MCF 10A (cell line): ENCODE measurements at places on chromosomes 7 and 10. TPM values are rescaled to one million over a fixed set of nuclear protein-coding genes. Genes with fewer than 3 reads are reported as not detected.

Gene LYZL2
- not detected in 2 replicates for total RNA-seq

Gene PLAC9
- total RNA-seq = 0.93 and 1.0 TPM in 2 replicates

Gene TECPR1
- 15.4 and 21.1 TPM in 2 replicates for total RNA-seq

- DNase-seq = no peak
Measured at GRCh38 chr10:79143879-79144278, 75.1 kb downstream of the ZMIZ1 start.

Gene TRPV6
- 0.30 and 0.44 TPM in 2 replicates for total RNA-seq

- DNase-seq = no peak
Measured at GRCh38 chr7:132149436-132150304, 426.6 kb downstream of the PLXNA4 start.

- DNase-seq = no peak
Measured at GRCh38 chr10:65798133-65798532, 1127.7 kb upstream of the LRRTM3 start.

GRCh38 chr10:78860260-78860914 is 208.4 kb upstream of the ZMIZ1 start:
- no peak for DNase-seq

Gene FAM241B
- total RNA-seq = 7.5 and 11.0 TPM in 2 replicates

- DNase-seq = no peak
Measured at GRCh38 chr10:89171996-89172395, 35.1 kb downstream of the CH25H start.

DNA sequence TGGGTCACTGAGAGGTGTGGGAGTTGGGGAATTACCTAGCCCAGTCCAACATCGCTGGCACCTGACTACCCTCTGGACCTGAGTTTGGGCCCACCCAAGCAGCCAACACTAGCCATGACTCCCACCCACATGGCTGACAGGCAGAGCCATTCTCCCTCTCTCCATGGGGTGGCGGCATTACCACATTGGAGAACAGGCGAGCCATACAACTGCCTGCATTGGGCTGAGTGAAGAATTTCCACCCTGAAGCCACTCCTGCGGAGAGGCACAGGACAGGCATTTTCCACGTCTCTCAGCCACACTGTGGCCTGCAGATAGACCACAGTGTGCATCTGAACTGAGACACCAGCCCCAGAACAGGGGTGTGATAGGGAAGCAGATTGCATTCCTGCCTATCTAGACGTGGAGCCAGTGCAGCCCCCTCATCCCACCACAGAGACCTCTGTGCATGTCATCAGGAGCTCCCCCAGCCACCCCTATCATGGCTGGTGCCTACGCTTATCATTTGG is 58.2 kb upstream of the ANTXRL start:
- peak; percentile 81 for DNase-seq

DNA sequence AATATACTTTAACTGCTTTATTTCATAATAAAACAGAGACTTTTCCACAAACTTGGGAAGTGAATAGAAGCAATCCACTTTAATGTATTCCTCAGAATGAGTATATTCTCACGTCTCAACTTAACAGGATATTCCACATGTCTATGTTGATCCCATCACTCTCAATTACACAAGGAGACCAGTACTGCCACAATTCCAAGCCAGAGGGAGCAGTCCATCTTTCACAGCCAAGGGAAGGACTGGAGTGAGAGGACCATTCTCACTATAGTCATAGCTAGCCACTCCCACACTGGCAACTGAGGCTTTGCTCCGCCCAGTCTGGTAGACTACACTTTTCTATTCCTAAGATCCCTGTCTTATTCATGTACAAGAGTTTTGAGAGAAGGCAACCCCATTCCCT is 553.9 kb downstream of the CNTNAP2 start:
- DNase-seq = no peak

Gene DGKI
- 1.4 and 1.7 TPM in 2 replicates for total RNA-seq

Gene LIPJ
- total RNA-seq = not detected in 2 replicates

Gene ACSL5
- 0.12 and 0.68 TPM in 2 replicates for total RNA-seq

GRCh38 chr7:80827239-80827633 is 91.6 kb downstream of the SEMA3C start:
- peak; percentile 55 for DNase-seq

DNA sequence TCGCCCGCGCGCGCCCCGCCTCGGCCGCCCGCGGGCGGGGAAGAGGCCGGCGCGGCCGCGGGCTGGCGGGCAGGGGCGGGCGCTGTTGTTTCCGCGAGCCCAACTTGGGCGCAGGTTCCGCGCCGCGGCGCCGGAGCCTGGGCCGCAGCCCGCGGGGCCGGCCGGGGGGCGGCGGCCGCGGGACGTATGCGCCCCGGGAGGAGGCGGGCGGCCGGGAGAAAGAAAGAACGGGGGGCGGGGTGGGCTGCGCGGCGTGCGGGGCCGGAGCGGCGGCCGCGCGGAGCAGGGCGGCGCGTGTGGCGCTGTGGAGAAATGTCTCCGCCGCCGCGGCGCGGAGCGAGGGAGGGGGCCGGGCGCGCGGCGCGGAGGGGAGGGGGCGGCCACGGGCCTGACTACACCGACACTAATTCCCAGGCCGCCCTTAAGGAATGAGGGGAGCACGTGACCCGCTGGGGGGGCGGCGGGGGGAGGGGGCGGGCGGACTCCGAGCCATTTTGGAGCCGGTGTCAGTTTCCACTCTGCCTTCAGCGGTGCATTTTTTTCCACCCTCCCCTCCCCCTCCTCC is at the start of gene BMI1:
TSS of gene BMI1 (plus strand) at position 509 of the 565 bp plus-strand sequence. CDS start 5,351 bp downstream, outside the sequence.
- peak; percentile 79 for DNase-seq

GRCh38 chr7:18715988-18716387 is 220.4 kb downstream of the HDAC9 start:
- no peak for DNase-seq

DNA sequence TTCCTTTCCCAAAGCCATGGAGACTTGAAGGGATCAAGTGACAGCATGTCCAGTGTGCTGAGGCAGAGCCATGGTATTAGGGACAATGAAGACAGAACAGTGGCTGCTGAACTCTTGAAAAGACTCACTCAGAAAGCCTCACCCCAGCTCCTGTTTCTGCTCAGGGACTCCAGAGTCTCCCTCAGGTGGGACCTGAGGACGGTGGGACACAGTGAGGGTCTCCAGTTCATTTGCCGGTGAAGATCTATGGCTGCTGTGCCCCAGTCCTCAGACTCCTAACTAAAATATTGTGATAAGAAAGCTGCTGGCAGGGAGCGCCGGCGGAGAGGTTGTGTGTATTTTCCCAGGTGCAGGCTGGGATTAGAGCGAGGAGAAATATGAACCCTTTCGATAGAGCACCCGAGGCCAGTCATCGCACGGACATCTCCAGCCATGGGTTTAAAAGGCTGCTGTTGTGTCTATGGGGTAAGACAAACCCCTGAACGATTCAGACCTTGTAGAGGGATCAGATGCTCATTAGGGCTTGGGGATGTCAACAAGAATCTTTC is 57.2 kb downstream of the C7orf25 start:
- DNase-seq = no peak

Gene NCF1
- total RNA-seq = not detected in 2 replicates

DNA sequence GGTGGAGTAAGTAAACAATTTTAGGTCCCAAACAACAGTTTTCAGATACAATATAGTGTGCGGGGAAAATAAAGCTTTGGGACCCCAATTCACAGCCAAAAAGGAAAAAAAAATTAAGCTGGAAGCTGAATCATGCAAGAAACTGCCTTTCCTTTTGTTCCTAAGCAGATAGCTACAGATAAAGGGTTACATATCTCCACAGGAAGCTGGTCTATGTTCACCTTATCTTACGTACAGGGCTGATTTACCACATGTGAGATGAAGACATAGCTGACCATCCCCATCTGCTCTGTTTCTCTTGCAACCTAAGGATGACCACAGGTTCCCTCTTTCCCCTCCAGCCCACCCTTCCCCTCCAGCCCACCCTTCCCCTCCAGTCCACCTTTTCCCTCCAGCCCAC is 14.2 kb upstream of the PFKP start:
- no peak for DNase-seq
